ENCODE measurements at places on chromosomes 6 and 20.

GRCh38 chr20:17985388-17986018, 16.7 kb downstream of the MGME1 start:
- no peak for DNase-seq

- DNase-seq: no peak
Observed at GRCh38 chr6:78132671-78133410, 480.0 kb downstream of the MEI4 start.

DNA sequence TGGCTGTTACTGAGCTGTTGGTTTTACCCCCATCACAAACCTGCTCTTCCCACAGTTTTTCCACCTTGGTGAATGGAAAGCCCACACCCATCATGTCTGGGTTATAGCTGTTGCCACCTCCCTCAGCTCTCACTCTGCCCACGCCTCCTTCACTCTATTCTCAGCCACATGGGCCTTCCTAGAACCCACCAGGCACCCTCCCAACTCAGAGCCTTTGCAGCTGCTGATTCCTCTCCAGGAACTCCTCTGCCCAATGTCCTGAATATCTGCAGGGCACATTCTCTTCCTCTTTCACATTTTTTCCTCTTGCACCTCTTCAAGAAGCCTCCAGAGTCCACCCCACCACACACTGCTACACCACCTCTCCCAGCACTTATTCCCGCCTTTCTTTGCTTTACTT, 177.4 kb downstream of the TBXT start:
- no peak for DNase-seq

DNA sequence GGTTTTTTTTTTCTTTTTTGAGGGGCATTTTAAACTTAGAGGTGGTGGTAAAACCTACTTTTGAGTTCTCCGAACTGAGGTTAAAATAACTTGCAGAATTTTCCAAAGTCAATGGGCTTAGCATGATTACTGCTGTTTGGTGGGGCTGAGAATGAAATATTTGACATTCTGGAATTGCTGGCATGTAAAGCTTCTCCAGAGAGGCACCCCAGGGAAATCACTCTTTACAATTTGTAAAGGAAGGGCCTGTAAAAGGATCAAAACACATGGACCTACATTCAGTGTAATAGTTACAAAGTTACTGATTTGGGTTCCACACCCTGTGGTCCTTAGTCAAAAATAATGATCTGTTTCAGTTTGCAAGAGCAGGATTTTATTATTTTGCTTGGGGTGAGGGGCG, 5.5 kb downstream of the FAM217B start:
- DNase-seq: no peak

DNA sequence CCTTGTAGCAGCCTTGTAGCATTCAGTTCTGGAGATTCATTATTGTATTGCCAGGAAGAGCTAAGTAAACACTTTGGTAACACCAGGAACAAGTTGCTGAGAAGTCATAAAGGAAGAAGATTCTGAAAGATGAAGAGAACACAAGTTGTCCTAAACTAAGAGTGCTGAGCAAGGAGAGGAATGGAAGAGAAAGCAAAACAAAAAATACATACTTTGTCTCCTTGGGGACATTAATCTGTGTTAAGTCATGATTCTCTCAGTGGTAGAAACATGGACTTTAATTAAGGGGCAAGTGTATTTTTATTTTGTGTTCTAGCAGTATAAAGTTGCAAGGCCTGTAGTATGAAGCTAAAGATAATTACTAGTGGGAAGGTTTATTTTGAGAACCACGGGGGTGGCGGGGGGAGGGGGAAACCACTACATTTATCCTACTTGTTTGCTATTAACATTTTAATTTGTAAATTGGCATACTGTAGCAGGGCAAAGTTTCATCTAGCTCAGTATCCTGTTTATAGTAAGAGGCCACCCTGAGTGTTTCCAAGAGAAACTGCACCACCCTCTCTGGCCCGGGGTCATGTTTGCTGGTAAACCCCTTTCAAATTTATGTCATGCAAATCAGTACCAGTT, 463.0 kb downstream of the CDKAL1 start:
- DNase-seq: no peak

DNA sequence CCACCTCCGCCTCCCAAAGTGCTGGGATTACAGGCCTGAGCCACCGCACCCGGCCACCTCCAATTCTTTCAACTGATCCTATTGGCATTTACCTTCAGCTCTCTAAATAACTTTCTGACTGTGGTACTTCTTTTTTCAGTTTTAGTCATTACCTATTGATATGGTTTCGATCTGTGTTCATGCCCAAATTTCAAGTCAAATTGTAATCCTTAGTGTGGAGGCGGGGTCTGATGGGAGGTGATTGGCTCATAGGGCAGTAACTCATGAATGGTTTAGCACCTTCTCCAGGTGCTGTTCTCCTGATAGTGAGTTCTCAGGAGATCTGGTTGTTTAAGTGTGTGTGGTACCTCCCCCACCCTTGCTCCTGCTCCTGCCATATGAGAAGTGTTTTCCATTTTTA, 140.9 kb downstream of the LPA start:
- DNase-seq: no peak

DNA sequence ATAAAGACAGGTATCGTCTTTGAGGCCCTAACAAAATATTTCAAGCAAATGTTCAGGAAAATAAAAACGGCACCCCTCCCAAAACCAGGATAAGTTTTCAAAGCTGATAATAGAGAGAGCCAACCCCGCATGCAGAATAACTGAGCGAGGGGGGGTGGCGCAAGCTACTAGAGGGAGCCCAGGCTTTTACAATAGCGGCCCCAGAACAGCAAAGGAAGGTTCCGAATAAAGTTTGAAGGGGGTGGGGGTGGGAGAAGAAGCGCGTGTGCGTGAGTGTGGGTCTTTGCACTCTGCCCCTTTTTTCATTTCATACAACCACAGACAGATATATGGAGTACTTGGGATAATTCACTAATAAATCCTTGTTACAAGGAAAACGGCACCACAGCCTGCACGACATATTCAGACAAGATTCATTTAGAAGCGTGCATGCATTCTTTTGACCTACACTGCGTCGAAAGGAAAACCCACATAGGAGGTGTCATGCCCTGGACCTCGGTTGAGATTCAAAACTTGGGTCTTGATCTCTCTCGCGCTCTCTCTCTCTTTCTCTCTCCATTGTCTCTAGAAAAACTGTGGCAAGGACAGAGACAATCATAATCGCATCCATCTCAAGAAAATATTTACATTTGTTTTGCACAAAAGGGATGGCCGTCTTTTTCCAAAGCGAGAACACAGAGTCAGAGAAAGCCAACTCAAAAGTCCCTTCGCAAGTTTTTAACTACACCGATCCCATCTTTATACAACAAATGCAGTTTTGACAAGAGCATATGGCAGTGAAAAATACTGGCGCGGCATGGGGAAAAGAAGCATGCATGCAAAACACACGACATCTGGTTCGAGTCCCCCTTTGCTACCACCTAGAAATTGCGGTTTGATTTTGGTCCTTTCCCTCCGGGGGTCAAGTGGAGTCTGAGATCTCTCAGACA, 1.6 kb downstream of the OLIG3 start:
- DNase-seq: no peak

DNA sequence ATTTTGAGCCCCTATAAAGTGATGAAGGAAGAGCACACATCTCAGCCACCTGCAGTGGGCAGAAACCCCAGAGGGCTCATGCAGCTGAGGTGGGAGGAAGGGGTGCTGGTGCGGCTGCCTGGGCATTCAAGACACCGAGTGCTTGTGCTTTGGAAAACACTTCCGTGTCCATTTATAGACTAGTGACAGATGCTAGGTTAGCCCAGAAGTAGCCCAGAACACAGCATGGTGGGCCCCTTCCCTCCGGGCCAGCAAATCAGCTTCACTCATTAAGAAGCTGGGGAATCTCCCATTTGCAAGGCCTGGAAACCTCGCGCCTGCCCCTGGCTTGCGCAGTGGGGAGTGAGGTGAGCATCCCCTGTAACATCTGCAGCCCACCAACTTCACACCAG, 12.9 kb downstream of the BEND3 start:
- no peak for DNase-seq

DNA sequence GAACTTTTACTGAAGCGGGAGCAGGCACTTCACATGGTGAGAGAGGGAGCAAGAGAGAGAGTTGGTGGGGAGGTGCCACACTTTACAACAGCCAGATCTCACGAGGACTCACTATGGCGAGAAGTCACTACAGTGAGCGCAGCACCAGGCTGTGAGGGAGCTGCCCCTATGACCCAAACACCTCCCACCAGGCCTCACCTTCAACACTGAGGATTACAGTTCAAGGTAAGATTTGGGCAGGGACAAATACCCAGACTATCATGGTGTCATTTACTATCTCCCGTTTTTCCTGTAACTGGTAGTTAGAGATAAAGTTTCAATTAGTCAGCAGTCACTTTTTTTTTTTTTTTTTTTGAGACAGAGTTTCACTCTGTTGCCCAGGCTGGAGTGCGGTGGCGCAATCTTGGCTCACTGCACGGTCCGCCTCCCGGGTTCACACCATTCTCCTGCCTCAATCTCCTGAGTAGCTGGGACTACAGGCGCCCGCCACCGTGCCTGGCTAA, 7.8 kb downstream of the RBCK1 start:
- DNase-seq: no peak

DNA sequence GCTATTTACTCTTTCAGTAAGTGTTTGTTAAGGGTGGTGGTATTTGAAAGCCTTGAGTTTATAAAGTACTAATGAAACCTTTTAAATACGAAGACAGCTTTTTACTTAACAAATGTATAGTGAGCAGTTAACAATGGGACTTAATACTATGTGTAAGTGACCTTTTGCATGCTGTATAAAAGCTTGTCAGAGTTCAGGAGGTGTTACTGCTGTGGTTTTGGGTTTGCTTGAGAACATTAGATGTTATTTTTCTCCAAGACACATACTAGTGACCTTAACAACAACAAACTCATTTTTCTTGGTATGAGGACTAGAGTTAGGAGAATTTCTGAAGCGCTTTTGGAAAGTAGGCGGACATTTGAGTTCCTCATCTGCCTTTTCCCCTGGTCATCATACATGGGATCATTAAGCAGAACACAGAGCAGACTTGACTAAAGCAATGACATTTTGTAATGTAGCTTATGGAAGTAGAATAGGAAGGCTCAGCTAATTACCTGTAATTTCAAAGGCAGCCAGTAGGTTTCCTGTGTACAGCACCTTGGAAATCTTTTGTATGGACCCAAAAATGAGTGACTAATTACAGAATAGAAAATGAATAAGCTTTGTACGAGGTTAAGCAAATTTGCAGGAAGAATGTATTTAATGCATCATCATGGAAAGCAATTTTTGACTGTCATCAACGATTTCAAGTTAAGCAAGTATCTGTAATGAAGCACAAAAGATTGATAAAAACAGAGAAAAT, 14.1 kb downstream of the CDYL start:
- DNase-seq: no peak

- no peak for DNase-seq
Observed at GRCh38 chr6:14068133-14068532, 49.4 kb upstream of the CD83 start.

GRCh38 chr6:7973584-7973983, 63.0 kb upstream of the TXNDC5 start:
- DNase-seq: no peak

GRCh38 chr6:82554666-82555065, 191.0 kb downstream of the TPBG start:
- no peak for DNase-seq

DNA sequence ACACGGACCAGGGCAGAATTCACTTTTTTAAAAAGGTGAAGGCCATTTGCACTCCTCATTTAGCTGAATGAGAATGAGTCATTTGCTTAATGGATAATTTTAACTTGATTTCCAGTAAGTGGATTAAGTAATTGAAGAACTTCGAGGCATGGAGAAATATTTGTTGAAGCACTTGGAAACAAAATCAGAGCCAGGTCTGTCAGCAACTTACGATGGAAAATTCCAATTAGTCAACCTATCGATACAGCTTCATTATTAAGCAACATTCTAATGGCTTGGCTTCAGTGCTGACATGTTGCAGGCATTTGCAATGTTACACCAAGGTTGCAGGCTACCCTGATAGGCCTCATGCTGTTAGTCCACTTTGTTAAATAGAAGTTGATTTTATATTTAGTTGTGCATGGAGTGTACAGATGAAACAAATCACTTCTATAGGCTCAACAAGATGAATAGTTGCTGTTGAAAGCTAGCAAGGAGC, 423.5 kb upstream of the SLC35B3 start:
- no peak for DNase-seq

DNA sequence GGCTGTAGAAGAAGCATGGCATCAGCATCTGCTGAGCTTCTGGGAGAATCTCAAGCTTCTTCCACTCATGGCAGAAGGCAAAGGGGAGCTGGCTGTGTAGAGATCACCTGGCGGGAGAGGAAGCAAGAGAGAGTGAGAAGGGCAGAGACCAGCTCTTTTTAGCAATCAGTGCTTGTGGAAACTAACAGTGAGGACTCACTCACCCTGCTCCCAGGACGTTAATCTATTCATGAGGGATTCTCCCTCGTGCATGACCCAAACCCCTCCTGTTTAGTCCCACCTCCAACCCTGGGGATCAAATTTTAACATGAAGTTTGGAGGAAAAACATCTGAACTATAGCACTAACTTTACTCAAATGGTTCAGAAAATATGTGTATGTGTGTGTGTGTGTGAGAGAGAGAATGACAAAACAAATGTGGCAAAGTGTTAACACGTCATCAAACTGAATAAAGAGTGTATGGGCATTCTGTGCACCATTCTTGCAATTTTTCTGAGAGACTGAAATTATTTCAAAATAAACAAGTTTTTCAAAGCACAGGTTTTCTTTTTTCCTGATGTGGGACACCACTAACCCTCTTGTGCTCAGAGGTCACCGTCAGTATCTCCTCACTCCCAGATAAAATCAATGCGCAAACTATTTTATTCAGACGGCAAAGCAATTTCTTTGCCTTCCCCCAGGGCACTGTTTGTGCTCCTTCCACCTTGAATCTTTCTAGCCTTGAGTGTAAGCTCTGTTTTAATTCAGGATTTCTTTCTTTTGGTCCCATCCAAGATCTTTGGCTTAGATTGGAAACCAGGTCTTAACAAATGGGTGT, 23.2 kb upstream of the XRN2 start:
- no peak for DNase-seq

GRCh38 chr6:17047889-17048288, 54.0 kb upstream of the STMND1 start:
- no peak for DNase-seq

GRCh38 chr6:121351916-121352315, 17.6 kb upstream of the TBC1D32 start:
- no peak for DNase-seq

DNA sequence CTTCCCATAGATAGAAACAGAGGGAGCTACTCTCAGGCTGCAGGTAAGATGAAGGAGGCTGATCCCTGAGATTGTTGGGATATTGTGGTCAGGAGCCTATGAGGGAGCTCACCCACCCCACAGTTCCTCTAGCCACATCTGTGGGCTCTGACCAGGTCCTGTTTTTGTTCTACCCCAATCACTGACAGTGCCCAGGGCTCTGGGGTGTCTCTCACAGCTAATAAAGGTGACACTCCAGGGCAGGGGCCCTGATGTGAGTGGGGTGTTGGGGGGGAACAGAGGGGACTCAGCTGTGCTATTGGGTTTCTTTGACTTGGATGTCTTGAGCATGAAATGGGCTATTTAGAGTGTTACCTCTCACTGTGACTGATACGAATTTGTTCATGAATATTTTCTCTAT, 2.8 kb downstream of the HLA-F start:
- DNase-seq: no peak

- DNase-seq: no peak
Observed at GRCh38 chr6:107466062-107466461, 6.7 kb upstream of the PDSS2 start.
